MM.1S (cell line): ENCODE measurements at places on chromosomes 7 and 10.

GRCh38 chr10:5814110-5815107 lies 1.2 kb upstream of the GDI2 start:
- DNase-seq: peak; percentile 62

DNA sequence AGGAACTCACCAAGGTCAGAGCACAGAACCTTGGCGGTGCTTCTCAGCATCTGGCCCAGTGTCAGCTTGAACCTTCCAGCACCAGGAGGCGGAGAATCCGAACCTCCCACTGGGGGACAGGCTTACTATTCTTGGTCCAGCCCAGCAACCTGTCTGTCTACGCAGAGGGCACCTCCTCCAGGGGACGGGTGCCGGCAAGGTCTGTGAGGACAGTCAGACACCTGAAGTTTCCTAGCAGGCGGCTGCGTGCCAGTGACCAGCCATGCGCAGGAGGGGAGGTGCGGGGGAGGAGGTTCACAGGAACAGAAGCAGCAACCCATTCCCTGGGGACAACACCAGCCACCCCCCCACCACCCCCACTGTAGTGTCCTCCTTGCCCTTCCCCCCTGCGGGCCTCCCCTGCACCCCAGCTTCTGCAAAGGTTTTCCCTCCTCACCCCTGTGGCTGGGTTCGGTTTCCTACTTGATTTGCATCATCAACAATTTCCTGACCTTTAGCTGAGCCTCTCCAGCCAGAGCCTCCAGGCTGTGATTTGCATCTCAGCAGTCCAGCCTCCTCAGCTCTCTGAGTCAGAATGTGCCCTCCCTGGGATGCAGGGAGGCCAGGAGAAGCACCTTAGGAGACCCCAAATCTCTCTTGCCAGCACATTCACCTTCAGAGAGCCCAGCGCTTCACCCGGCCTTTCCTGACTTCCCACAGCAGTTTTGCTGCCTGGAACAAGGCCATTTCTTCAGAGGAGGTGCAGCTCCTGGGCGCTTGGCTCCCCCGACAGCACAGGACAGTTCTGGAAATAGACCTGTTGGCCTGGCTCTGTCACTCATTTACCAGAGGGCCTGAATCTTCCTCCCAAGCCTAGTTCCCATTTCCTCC lies 107.5 kb upstream of the NPS start:
- no peak for DNase-seq

GRCh38 chr10:126375299-126375698 lies 13.0 kb downstream of the ADAM12 start:
- no peak for DNase-seq

- DNase-seq: no peak
Measured at GRCh38 chr10:104452977-104453376, 99.3 kb downstream of the CFAP58 start.

DNA sequence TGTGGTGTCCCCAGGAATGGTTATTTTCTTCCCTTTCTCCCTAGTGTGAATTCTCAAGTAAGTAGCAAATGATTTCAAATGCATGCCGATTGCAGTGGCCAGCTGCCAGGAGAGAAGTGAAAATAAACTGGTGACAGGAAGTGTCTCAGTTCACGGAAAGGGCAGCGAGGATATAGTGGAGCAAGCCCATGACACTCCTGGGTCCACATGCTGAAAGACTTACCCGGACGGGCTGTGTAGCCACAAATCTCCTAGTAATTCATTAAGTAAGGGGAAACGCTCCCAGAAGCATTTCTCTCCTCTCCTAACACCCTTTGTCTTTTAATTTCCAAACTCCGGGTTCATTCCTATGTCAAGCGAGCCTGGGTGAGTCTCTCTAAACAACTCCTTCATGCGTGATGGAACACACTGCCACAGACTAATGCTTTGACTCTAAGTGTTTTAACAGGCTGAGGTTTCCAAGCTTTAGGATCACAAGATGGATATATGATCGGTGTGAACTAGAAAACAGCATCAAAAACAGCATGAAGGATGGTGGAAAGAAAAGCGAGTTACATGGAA lies 125.6 kb downstream of the CYP26A1 start:
- no peak for DNase-seq

DNA sequence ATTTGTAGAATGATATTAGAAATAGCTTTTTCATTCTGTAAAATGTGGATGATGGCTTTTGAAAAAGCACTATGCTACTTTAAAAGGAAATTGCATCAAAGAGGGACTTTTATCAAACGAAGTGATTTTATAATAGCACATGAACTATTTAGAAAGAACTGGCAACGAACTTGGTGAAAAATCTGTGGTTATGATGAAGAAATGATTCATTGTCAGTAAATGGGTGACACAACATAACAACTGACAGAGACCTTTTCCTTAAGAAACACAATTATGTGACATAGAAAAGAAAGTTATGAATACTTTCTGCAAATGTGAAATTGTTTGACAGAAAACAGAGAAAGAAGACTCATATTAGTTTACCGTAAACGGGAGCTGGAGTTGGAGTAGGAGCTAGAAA lies 60.7 kb upstream of the LAMB4 start:
- DNase-seq: no peak

DNA sequence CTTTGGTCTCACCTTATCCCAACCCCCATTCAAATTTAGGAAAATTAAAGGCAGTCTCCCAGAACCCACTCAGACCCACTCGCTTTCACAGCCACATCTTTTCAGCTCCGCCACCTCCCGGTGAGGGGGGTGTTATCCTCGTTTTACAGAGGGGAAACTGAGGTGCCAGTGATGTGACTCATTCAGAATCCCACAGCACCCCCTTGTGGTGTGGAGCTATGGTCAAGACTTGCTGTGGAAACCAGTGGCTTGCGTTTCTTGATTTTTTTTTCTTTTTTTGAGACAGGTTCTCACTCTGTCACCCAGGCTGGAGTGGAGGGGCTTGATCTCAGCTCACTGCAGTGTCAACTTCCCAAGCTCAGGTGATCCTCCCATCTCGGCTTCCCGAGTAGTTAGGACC lies 27.6 kb downstream of the SLC35G1 start:
- peak; percentile 17 for DNase-seq

DNA sequence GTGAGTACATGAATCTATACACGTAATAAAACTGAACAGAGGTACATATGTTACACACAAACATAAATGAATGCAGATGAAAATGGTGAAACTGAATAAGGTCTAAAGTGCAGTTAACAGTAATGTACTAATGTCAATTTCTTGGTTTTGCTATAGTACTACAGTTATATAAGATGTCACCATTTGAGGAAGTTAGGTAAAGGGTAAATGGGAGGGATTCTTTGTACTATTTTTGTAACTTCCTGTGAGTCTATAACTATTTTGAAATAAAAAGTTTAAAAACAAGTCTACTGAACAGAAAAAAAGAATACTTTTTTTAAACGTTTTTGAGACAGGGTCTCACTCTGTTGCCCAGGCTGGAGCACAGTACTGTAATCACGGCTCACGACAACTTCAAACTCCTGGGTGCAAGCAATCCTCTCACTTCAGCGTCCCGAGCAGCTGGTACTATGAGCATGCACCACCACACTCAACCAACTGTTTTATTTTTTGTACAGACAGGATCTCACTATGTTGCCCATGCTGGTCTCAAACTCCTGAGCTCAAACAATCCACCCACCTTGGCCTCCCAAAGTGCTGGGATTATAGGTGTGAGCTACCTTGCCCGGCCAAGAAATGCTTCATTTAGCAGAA lies 71.5 kb downstream of the WAPL start:
- no peak for DNase-seq

GRCh38 chr10:12999849-13000248 lies 1.7 kb downstream of the CCDC3 start:
- DNase-seq: no peak

DNA sequence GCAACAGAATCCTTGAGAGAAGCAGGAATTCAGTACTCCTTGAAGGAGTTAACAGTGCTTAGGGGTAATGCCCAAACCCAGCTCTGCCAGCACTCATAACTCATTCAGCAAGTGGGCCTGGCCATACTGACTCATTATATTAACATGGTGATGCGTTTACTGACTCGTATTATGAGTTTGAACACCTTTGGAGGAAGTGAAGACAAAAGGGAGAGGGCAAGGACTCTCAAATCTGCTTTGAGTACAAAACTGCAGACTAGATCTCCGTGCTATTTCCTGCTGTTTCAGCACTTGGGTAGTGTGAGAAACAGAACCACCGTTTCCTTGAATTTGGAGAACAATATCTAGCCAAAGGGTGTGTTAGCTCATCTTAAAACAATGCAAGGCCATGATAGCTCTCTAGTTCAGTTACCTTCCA lies 30.8 kb downstream of the SLC16A9 start:
- DNase-seq: peak; percentile 66

- no peak for DNase-seq
Measured at GRCh38 chr7:106367018-106367420, 82.2 kb upstream of the NAMPT start.

DNA sequence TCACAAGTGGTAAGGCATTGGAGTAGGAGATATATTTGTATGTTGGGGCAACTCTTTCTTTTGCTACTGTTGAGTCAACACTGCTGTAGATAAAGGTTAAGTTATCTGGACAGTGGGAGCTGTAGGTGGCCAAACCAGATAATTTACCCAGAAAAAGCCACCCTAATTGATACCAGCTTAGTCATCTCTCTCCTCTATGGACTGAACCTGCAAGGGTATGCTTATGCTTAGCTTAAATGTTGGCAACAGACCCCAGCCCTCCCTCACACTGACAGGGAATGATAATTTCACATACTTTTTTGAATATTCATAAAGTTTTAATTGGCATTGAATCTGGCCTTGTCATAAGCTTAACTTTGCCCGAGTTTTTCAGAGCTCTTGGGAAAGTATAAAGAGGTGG lies 66.3 kb downstream of the CREB5 start:
- no peak for DNase-seq

DNA sequence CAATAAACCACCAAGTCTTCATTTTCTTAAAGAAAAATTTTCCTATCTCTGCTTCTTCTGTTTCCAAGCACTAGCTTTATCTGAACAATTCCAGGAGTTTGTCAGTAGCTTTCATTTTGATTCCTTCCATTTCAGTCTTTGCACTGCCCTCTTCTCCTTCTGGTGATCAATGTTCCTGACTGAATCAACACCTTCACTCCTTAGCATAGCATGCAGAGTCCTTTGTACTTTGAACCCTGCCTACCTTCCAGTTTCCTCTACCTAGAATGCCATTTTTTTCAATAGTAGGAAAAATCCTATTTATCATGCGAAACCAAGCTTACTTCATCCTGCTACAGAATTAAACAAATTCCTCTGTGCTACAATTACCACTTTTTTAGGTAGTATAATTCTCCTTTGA lies 1.9 kb upstream of the C10orf88 start:
- DNase-seq: no peak

- DNase-seq: peak; percentile 31
Measured at GRCh38 chr10:71752391-71753090, 20.8 kb downstream of the VSIR start.

DNA sequence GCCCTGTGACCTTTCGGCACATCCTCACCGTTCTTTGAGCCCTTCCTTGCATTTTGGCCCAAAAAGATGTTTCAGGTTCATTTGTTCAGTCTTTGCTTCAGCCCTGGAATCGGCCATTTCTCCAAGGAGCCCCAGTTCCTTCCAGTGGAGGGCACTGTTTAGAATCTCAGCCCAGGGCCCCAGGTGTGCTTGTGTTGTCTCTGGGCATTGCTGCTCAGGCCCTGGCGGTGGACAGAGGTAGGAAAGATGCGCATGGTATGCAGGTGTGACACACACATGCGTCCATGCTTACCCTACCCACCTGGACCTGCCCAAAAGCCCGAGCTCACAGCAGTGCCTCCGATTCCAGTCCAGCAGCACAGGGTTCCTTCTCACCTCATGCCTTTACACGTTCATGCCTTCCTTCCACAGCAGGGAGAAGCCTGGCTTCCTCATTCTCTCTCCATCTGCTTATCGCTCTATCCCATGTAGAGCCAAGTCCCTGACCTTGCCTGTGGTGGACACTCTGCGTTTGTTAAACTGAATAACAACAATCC lies 70.6 kb downstream of the LHPP start:
- DNase-seq: peak; percentile 75

DNA sequence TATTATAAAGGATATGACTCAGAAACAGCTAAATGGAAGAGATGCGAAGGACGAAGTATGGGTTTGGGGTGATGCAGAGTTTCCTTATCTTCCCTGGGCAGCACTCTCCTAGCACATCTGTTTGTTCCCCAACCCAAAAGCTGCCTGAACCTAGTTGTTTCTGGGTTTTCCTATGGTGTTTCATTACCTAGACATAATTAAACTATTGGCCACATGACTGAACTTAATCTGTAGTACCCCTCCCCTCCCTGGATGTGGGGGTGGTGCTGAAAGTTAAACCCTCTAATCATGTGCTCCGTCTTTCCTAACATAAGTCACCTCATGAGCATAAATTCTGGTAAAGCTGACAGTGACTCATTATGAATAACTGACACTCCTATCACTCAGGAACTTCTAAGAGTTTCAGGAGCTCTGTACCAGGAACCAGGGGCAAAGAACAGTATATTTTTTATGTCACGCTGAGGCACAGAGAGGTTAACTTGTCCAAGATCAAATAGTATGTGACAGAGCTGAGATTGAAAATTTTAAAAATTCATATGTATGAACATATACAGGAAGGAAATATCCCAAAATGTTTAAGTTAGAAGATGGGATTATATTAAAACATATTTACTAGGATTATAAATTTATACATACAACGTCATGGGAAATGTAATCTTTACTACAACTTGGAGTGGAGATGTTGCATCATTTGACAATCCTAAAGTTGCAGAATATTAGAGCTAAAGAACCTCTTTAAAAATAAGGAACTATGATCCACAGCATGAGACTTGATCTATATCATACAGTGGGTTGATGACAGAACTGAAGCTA lies 4.8 kb downstream of the STRIP2 start:
- DNase-seq: no peak

DNA sequence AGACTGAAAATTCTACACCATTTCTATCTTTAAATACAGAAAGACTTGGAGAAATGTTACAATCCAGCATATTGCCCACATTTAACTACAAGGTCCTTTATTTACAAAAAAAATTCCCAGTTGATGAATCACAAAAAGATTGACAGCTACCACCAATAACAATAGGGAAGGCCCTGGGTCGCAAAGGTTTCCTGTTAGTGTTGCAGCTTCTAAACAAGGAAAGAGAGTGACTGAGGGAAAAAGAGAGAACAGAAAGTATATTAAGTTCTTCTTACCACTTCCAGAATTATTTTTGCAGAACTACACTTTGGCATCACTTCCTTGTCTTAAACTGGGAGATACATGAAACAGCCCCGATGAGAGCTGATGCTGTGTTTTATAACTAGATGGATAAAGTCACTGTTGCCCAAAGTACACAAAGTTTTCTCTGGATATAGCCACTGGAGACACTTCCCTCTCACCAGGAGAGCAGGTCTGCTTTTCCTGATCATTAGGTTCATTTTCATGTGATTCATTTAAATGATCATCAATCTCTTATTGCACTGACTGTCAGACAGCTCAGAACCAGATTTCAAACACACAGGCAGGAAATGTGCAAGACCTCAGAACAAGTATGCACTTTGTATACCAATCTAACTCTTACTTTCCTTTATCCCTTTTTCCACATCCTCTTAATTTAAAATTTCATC lies 57.0 kb downstream of the SHTN1 start:
- DNase-seq: no peak
